ENCODE measurements at places on chromosomes 16 and 17.

GRCh38 chr17:16100737-16101400, 101.2 kb downstream of the TTC19 start:
- DNase-seq = no peak

- DNase-seq = no peak
Measured at GRCh38 chr17:51845776-51846175, 312.7 kb downstream of the CA10 start.

DNA sequence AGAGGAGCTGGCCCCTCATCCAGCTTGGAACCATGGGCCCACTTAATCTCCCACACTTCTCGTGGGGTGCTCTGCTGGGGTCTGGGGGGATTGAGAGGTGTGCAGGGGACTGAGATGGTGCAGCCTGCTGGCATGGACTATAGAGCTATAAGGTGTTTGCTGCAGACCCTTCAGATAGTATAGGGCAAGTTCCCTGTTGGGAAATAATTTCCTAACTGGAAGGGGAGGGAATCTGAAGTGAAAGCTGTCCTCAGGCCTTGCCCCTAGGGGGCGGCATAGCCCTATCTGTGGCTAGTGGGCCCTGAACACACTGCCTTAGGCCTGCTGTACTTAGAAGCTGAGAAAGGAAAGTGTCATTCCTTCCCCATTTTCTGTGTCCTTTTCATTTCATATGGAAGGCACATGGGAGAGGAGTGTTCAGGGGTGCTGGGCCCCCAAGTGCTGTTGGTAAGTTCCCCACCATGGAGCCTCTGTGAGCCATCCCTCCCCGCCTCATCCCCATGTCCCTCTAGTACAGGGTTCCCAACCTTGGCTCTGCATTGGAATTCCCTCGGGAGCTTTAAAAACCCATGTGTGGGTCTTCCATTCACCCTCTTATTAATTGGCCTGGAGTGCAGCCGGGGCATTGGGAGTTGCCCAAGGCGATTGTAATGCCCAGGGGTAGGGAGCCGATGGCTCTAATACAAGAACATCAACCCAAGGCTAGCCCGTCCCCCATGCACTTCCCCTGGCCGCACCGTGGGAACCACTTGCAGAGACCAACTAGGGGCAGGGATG, 19.7 kb downstream of the GOSR2 start:
- DNase-seq = peak; percentile 74

DNA sequence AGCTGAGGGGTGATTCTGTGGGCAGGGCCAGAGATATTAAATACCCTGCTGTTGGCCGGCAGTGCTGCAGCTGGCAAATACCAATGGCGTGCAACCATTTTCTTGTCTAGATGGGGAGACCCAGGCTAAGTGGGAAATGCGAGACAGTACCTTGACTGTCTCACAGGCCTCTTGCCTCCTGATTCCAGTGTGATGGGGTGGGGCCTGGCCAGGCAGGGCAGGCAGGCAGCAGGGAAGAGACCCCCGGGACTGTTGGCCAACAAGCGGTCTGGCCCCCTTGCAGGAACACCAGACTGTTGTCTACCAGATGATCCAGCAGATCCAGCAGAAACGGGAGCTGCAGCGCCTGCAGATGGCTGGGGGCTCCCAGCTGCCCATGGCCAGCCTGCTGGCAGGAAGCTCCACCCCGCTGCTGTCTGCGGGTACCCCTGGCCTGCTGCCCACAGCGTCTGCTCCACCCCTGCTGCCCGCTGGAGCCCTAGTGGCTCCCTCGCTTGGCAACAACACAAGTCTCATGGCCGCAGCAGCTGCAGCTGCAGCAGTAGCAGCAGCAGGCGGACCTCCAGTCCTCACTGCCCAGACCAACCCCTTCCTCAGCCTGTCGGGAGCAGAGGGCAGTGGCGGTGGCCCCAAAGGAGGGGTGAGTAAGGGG, 5.7 kb upstream of the CISD3 start:
- DNase-seq = peak; percentile 72

- no peak for DNase-seq
Measured at GRCh38 chr17:66415366-66416206, 113.2 kb downstream of the PRKCA start.

- no peak for DNase-seq
Measured at GRCh38 chr16:65079549-65079948, 42.3 kb downstream of the CDH11 start.

DNA sequence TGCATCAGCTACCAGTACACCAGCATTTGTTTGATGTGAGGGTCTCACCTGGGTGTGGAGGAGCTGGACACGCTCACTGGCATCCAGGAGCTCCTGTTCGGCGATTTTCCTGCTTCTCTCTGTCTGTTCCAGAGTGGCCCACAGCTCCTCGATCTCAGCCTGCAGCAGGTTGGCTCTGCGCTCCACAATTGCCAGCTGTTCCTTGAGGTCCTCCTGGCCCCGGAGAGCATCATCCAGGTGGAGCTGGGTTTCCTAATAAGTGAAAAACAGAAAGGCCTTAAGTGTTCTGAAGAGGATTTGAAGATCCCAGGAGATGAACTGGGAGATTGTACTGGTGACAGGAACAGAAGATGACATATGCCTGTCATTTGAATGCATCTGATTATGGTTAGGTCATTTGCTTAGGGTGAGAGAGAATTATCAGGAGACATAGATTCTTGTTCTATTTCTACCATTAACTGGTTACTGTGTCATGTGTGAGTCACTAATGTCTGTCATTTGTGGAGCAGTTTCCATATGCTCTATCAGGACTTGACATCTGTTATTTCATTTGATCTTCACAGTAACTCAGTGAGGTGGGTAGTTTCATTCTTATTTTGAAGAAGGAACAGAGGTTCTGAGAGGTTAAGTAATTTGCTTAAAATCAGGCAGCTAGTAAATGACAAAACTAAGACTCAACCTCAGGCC, 21.5 kb upstream of the MYH13 start:
- no peak for DNase-seq

DNA sequence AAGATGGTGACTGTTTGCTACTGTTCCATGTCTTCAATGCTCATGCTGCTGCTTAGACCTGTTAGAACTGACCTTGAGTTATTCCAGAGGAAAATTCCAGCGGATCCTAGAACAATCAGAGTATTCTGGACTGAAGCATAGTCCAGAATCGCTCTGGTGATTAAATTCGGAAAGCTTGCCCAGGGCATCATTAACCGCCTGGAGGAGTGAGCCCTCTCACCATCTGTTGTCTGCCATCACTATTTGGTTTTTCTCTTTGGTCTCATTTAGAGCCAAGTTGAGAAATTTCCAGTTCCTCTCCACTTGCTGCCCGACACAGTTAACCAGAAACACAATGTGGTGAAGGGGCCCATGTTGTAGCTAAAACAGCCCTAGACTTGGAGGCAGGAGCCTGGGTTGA, 104.1 kb downstream of the BMERB1 start:
- no peak for DNase-seq

- DNase-seq = no peak
Measured at GRCh38 chr16:35176449-35176848, 1717.0 kb downstream of the TP53TG3F start.

DNA sequence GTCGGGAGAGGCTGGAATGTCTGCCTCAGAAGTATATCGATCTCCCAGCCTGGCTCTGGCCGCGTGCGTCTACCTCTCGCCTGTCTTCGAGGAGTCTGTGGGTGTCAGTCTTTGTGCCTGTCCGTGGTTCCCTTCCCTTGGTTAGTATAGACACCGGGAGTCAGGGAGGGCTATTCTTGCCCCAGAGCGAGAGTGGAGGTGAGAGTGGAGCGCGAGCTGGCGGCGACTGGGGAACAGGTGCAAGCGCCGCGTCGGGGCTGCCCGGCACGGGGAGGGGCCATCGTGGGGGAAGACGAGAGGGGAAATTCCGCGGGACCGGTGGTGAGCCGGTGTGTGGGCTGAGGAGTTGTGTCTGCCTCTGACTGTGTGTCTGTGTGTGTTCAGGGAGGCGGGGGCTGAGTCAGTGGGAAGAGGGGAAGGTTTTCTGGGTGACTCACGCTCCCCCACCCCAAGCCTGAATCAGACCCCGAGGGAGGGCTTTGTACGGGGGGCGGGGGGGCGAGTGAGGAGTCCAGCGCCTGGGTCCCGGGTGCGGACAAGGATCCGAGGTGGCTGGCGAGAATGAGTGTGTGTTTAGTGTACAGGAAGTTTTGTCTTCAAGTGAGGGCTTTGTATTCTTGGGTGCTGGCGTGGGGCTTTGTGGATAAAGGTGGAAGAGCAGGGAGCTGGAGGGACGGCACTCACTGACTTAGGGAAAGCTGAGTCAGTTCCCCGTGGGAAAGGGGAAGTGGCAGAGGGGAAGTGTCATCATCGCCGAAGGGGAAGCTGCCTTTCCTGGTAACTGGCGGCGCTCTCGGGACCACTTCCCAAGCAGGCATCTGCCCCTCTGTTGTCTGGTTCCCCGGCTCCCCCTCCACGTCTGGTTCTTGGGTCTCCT, 8.6 kb downstream of the KDM6B start:
- peak; percentile 82 for DNase-seq

GRCh38 chr17:49739641-49740271, 24.2 kb downstream of the FAM117A start:
- peak; percentile 88 for DNase-seq

DNA sequence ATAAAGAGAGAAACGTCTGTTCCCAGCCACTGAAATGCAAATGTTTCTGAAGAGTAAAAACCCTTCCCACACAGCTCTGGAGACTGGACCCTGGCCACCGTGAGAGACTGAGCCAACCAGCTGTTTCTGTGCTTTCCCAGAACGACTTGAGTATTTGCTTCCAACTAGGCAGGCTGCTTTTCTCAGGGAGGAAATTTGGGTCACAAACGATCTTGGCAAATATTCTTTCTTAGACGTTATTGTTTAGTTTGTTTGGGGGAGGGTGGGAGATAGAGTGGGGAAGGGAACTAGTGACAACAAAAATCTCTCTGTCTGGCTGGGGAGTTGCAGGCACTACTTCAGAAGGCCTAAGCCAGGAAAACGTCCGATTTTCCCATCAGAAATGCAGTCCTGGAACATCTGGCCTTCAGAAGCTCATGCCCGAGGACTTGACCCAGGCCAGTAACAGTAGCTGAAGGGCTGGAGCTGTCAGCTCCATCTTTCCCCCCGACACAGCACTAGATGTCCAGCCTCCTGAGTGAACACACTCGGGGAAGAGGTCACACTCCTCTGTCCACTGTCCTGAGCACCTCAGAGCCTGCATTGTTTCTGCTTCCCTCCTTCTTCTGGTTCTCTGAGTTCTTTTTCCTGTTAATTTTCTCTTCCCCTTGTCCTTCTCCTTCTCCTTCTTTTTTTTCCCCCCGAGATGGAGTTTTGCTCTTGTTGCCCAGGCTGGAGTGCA, 4.0 kb downstream of the CCDC92B start:
- no peak for DNase-seq

DNA sequence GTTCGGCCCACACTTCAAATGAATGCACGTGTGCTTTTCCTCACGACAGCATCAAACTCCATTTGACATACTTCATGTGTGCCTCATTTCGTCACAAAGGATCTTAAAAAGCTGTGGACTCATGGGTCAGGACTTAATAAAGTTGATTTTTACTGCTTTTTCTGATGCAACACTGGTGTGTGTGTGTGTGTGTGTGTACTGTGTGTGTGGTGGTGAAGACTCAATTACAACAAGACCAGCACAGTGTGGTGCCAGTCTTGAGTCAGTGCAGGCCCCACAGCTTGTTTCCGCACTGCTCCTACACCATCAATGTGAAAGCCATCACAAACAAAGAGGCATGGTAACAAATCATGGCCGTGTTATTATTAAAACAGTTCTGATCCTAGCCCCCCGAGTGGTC, 17.7 kb downstream of the CDIP1 start:
- no peak for DNase-seq

GRCh38 chr17:74219576-74220133, 6.3 kb downstream of the TTYH2 start:
- no peak for DNase-seq

DNA sequence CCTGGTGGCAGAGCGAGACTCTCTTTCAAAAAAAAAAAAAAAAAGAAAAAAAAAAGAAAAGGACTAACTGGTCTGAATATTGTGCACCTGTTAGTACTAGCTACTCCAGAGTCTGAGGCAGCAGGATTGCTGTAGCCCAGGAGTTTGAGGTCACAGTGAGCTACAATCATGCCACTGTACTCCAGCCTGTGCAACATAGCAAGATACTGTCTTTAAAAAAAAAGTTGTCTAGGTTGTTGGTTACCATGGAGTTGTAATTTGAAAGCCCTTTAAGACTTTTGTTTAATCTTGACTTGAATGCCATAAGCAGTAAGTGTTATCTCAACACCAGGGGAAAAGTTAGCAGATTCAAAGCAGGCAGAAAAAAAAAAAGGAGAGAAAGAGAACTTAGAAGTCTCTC, 10.9 kb upstream of the C16orf54 start:
- DNase-seq = no peak

DNA sequence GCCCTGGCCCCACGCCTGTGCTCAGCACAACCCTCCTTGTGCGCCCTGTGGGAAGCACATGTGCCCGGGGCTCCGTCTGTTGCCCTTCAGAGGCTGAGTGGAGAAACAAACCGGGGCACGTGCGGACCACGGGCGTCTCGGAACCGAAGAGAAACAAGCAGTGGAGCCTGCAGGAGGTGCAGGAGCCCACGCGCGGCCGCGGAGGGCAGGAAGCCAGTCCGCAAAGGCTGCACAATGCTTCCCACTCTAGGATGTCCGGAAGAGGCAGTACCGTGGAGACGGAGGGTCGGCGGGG, 75.5 kb upstream of the GNG13 start:
- no peak for DNase-seq

DNA sequence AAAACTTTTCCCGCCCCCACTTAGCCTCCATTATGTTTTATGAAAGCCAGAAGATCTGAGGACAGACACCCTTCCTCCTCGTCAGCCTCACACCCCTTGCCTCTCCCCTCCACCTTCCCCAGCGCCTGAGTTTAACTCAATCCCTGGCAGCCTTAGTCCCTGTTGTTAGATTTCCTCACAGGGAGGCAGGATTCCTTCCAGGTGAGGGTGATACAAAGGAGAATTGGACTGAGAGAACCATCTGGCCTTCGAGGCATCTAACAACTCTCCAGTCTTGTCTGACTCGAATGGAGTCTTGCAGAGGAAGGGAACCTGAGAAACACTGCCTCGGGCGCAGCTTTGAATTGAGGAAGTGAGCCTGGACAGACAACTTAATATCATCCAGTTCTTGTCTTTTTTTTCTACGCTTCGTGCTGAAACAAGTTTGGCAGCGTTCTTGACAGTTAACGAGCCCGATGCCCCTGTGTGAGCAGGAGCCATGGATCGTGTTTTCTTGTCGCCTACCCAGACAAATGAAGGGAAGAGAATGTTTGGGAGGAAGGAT, 1.3 kb upstream of the ZNF768 start:
- peak; percentile 62 for DNase-seq

DNA sequence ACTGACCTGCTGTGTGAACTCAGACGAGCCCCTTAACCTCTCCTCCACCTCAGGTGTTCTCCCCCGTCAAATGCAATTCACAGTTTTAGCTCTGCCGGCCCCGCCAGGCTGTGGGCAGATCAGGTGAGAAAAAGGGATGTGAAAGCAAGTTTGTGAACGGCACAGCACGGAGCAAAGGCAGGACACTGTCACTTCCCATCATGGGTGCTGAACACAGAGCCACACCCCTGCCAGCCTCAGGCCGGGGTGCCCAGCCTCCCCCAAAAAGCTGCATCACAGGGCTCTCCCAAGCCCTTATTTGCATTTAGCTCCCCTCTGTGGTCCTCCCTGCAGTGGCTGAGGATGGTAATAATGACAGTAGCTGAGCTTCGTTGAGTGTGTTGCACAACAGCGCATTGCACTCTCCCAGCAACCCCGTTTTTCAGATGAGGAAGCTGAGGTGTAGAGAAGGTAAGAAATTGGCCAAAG, 88.8 kb upstream of the TNRC6C start:
- DNase-seq = peak; percentile 51

GRCh38 chr16:50878536-50878935, 136.7 kb downstream of the CYLD start:
- DNase-seq = no peak
